ENCODE measurements at places on chromosomes 13 and 19.

- no peak for DNase-seq
These were observed 23.9 kb upstream of the MYCBP2 start for GRCh38 chr13:77350811-77351210.

DNA sequence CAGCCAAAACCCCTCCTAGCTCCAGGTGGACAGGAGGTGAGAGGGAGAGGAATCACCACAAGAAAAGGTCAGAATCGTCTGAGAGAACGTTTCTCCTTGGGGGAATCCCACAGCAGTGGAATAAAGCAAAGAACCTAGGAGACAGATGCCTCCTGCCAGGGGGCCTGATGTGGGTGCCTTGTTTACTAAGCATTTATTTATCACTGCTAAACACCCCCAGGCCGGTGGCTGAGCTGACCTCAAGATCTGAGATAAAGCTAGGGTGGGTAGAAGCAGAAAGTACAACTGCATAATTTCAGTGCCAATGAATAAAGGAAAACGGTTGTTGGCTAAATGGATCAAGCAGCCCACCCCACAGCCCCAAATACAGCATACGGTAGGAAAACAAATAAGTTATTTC lies 33.9 kb upstream of the ATP11A start:
- no peak for DNase-seq

GRCh38 chr19:18432275-18433014 lies 5.5 kb downstream of the ISYNA1 start:
- DNase-seq: no peak

DNA sequence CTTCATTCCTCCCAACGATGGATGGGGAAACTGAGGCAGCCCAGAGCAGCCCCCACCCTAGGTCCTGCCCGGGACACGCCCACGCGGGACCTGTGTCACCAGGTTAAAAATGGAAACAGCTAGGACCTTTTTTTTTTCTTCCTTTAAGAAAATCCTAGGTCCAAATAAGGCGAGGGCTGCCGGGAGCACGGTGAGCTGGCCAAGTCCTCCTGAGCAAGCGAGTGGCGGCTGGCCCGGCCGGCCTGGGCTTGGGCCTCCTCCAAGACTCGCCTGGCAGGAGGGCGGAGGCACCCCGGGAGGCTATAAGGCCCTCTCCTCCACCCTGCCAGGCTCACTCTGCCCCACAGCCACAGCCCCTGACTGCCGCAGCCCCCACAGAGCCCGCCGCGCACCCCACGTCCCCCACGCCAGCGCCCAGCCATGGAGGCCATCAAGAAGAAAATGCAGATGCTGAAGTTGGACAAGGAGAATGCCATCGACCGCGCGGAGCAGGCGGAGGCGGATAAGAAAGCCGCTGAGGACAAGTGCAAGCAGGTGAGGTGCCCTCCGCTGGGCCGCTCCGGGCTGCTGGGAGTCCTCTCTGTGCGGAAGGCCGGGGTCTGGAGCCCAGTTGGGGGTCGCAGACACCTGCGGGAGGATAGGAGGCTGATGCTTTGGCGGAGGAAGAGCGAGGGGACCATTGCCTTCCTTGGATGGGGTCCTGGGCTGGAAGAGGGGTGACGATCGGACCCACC lies 8.9 kb upstream of the TPM4 start:
- no peak for DNase-seq

GRCh38 chr13:35858665-35859064 lies 272.5 kb downstream of the DCLK1 start:
- no peak for DNase-seq

DNA sequence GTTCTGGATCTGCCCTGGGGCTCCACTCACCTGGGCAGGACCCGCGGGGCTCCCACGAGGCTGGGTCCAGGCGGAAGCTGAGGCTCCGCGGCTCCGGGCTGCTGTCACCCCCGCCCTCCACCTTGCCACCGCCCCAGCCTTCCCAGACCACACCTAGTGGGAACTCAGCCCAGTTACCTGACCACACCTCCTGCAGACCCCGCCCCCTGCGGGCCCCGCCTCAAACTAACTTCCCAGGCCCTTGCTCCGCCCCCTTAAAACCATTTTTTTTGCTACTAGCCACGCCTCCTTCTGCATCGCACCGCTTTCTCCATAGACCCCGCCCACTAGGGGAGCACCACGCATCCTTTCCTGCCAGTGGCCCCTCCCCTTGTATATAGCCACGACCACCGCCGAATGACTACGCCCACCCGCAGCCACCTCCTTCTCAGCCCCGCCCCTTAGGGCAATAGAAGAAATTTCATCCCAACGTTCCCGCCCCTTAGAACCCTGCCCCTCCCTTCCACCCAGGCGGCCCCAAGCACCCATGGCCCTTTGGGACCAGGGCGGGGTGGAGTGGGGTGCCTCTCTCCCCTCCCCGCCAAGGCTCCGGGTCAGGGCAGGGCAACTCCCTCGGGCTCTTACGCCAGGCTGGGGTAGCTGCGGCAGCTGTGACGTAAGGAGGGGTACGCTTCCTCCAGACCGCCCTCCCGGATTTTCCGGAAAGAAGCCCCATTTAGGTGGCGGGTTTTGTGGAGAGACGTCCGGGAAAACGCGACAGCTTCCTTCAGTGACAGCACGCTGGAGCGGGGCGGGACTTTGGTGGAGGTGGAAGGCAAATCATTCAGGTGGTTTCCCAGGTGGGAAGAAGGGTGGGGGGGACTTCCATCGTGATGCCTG lies at the start of gene SH2D3A:
Gene SH2D3A, minus strand, starts transcription at position 79 of the 879 bp plus-strand sequence. CDS start 3,687 bp downstream, outside the sequence.
- peak; percentile 93 for DNase-seq

GRCh38 chr13:71663431-71663830 lies 203.6 kb downstream of the DACH1 start:
- DNase-seq: no peak

- no peak for DNase-seq
These were observed 5.3 kb downstream of the POLR2E start for GRCh38 chr19:1089891-1090290.

DNA sequence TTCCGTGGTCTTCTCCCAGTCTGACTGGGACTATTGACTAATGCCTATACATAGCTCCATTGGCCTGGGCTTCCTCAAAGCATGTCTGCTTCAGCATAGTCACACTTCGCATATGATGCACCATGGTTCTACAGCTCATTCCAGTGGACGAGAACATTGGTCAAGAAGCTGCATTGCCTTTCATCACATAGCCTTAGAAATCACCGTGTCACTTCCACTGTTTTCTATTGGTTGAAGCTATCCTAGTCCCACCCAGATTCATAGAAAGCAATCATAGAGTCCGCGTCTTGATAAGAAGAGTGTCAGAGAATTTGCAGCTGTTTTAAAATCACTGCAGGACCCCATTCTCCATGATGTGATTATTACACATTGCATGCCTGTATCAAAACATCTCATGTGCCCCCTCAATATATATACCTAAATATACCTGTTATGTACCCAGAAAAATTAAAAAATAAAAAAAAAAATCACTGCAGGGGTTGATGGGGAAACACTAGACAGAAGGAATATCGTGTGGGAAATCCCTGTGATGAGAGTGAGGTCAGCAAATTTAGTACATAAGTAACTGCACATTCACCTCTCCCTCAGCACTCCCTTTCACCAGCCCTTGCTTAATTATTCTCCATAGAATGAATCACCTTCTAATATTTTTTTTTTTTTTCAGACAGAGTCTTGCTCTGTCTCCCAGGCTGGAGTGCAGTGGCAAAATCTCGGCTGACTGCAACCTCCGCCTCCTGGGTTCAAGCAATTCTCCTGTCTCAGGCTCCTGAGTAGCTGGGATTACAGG lies 2.2 kb upstream of the ARHGAP33 start:
- DNase-seq: no peak

- no peak for DNase-seq
These were observed 46.2 kb downstream of the CDK8 start for GRCh38 chr13:26300140-26300539.

DNA sequence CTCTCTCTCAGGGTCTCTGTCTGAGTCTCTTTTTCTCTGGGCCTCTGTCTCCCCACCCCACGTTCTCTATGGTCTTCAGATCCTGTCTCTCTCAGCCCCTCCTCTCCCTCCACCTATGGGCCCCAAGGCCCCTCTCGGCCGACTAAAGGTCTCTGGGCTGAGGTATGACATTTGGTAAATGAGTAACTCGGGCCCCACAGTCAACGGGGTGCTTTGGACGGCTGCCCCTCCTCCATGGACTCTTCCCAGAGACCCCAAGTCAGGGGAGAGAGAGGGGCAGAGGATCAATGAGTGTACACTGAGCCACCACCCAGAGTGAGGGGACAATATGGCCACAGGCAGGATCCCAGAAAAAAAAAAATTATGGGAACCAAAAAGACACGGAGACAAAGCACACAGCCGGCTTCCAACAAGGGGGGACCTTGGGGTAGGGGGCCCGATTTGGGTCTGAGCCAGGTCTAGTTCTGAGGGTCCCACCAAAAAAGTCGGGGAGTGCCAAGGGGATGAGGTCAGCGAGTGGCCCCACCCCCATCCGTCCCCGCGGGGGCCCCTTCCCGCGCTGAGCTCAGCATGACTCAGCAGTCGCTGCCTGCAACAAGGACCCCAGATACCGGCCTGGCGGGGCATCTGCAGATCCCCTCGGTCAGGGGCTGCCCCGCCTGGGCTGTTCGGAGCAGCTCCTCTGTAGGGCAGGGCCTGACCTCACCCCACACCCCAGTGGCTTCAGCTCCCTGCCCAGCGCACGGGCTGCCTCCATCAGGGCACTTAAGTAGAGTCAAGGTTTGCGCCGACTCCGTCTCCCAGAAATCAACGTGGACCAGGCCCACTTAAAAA lies 1.5 kb upstream of the FTL start:
- DNase-seq: peak; percentile 51

GRCh38 chr13:103948426-103948825 lies 882.2 kb upstream of the SLC10A2 start:
- no peak for DNase-seq

- DNase-seq: no peak
These were observed 61.3 kb downstream of the ARHGEF7 start for GRCh38 chr13:111176421-111176820.

DNA sequence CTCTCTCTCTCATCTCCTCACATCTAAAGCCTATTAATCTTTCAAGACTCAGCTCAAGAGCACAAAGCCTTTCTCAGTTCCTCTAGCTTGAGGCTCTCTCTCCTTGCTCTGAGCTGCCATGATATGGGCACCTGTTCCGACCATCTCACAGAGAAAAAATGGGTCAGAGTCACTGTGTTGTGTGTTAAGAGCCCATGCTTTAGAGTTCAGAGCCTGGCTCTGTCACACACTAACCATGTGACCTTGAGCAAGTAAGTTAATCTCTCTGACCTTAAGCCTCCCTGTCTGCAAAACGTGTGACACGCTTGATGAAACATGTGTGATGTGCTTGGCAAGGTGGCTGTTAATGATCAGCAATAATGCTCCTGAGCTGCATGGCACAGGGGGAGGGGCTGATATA lies 245.2 kb downstream of the DLEU7 start:
- DNase-seq: no peak

DNA sequence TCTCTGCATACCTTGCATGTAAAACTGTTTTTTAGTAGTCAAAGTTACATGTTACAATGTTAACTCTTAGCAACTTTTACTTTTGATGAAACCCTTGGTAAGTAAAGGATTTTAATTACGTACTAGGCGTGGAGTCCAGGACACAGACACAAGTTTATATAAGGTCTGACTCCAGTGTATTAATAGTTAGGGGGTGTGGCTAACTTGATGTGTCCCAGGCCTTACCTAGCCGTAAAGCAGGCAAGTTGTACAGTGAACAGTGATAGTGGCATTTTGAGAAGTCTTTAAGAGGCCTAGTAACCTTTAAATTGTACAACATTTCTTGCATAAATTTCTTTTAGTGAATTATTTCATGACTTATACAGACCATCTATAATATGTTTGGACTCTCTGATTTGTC lies 5.9 kb downstream of the ZNF714 start:
- DNase-seq: no peak

- DNase-seq: no peak
These were observed 14.3 kb downstream of the LATS2 start for GRCh38 chr13:21047087-21047486.

- DNase-seq: peak; percentile 89
These were observed at the start of gene ZNF132 for GRCh38 chr19:58439576-58440554. Gene ZNF132 (minus strand): TSS chr19:58440153. CDS start chr19:58439821, 332 bp downstream.

GRCh38 chr13:100300243-100300642 lies 211.3 kb downstream of the PCCA start:
- no peak for DNase-seq

DNA sequence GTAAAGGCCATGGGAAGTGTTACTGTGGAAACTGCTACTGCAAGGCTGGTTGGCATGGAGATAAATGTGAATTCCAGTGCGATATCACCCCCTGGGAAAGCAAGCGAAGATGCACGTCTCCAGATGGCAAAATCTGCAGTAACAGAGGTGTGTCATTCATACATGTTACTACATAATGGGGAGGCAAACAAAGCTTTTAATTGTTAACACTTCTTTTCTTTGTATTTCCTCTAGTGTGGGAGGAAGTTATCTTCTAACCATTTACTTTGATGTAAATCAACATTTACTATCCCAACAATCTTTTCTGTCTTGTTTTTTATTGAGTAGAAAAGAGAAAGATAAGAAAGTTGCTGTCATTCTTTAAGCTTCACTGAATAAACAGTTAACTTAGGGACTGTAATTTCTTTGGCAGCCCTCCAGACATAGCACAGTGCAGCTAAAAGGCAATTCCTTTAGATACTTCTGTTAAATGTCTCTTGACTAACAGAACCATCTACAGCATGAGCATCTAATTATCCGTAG lies 126.9 kb downstream of the ITGBL1 start:
- no peak for DNase-seq

- DNase-seq: no peak
These were observed 8.2 kb upstream of the SUCLA2 start for GRCh38 chr13:48009284-48009683.

- DNase-seq: no peak
These were observed 206.8 kb downstream of the PCDH9 start for GRCh38 chr13:67023130-67023876.

GRCh38 chr13:41064493-41064892 lies 3.2 kb downstream of the WBP4 start:
- no peak for DNase-seq

DNA sequence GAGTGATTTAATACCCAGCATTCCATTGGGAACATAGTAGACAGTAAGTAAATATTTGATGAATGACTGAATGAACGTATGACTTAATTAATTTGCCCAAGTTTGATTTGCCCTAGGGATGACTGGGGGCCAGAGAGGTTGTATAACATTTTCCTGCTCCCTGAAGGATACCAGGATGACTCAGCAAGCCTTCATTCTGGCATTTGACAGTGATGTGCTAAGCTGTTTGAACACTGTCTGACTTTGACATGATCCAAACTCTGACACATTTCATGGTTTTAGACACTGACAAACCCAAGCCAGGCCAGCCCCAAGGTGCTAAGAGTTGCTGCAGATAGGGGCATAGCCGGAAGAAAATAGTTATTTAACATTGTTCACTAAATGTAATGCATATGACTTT lies 53.4 kb upstream of the KLF12 start:
- DNase-seq: no peak

DNA sequence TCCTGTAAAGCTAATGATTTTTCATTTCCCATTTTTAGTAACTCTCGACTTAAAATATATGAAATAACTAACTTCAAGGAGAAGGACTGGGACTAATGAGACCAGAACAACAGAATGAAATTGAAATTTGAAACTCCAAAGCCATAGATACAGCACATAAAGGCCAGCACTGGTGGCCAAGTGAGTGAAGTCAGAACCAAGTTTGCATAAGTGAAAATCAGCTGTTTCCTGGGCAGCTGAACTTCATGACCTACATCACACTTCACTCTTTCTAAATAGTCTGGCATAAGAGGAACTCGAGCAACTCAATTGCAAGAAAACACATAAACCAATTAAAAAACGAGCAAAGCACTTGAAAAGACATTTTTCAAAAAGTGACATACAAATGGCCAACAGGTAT lies 84.5 kb downstream of the DCLK1 start:
- no peak for DNase-seq

- DNase-seq: no peak
These were observed 1090.4 kb downstream of the PCDH9 start for GRCh38 chr13:66139701-66140100.

Data from stimulated activated CD4-positive, alpha-beta T cell treated with anti-CD3 and anti-CD28 coated beads, Interleukin-12 subunit alpha, Interleukin-12 subunit beta, amount 100 ng/mL, for 24 hours (primary cell).